Naive thymus-derived CD4-positive, alpha-beta T cell (primary cell): ENCODE measurements at places on chromosomes 11 and 22. TPM values are rescaled to one million over a fixed set of nuclear protein-coding genes. Genes with fewer than 3 reads are reported as not detected.

Gene CDCA5
- total RNA-seq: 0.56 TPM

Gene RPS3
- total RNA-seq: 5,170 TPM

Gene YPEL4
- 4.3 TPM for total RNA-seq

Gene OR2AG1
- total RNA-seq: not detected in 2 replicates

Gene PPFIBP2
- total RNA-seq: 5.7 and 6.5 TPM in 2 replicates

Gene CNGA4
- 0.32 TPM for total RNA-seq

Gene CD3G
- total RNA-seq: 197 TPM

GRCh38 chr11:34890089-34890488 lies 26.1 kb downstream of the APIP start:
- no peak overlapping the region for H3K27ac ChIP-seq
- no peak for DNase-seq
- H3K27me3 ChIP-seq: no peaks in the 10 kb centered on the region
- no peaks in the 10 kb centered on the region for H3K4me1 ChIP-seq

DNA sequence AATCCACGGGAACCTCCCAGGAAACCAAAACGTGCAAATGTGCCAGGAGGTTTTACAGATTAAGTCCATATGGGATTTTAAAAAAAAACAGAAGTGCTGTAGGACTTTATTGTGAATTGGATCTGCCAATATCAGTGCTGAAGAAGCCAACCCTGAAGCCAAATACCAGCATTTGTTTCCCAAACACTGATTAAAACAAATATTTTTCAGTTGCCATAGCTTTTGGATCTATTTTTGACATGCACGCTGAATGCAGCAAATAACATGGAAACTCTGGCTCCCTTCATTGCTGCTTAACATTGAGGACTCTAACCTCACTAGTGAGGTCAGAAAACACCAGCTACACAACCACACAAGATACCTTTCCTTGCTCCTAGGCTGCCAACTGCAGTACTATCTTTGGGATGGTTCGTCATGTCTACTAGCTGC lies 28.4 kb upstream of the SIK2 start:
- H3K27me3 ChIP-seq: no peaks in the 10 kb centered on the region
- DNase-seq: no peak
- H3K4me1 ChIP-seq: no peaks in the 10 kb centered on the region
- H3K4me3 ChIP-seq: no peak overlapping the region
- H3K36me3 ChIP-seq: no peaks in the 10 kb centered on the region

- no peak for DNase-seq
- no peak overlapping the region for H3K4me3 ChIP-seq
- no peaks in the 10 kb centered on the region for H3K36me3 ChIP-seq
- no peak overlapping the region for H3K27ac ChIP-seq
- H3K4me1 ChIP-seq: no peaks in the 10 kb centered on the region
These were observed 10.1 kb downstream of the C11orf91 start for GRCh38 chr11:33690290-33691065.

- H3K27me3 ChIP-seq: no peaks in the 10 kb centered on the region
- H3K4me3 ChIP-seq: peak overlapping the region; percentile 79
- no peaks in the 10 kb centered on the region for H3K36me3 ChIP-seq
These were observed 1.4 kb downstream of the HDHD5 start for GRCh38 chr22:17157714-17158113.

DNA sequence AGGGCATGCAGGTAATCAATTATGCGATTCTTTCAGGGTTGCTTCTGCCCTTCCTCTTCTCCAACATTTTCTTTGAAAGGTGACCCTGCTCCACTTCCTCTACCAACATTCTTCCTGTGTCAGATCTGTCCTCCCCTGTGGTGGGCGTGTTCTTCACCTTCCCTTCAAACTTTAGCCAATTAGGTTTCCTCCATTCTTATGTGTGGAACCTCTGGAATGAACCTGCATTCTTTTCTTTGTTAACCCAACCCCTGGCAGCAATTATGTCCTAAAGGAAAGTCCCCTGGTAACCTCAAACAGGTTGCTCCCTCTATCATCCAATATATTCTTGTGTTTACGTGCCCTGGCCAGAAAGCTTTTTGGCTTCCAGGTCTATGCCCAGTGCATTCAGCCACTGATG lies 22.4 kb downstream of the KIRREL3 start:
- H3K27ac ChIP-seq: no peak overlapping the region
- no peaks in the 10 kb centered on the region for H3K4me1 ChIP-seq
- no peaks in the 10 kb centered on the region for H3K27me3 ChIP-seq
- no peak overlapping the region for H3K4me3 ChIP-seq

- H3K27me3 ChIP-seq: no peaks in the 10 kb centered on the region
- no peaks in the 10 kb centered on the region for H3K4me1 ChIP-seq
These were observed 9.5 kb downstream of the APOBEC3A start for GRCh38 chr22:38966942-38967341.

- H3K36me3 ChIP-seq: no peaks in the 10 kb centered on the region
- no peaks in the 10 kb centered on the region for H3K27me3 ChIP-seq
- DNase-seq: no peak
- no peaks in the 10 kb centered on the region for H3K4me1 ChIP-seq
- H3K27ac ChIP-seq: no peak overlapping the region
These were observed 82.3 kb downstream of the C11orf91 start for GRCh38 chr11:33618351-33618710.

GRCh38 chr22:32218470-32218869 lies 13.6 kb upstream of the RFPL2 start:
- no peaks in the 10 kb centered on the region for H3K36me3 ChIP-seq
- H3K4me1 ChIP-seq: no peaks in the 10 kb centered on the region
- no peak overlapping the region for H3K27ac ChIP-seq
- no peak overlapping the region for H3K4me3 ChIP-seq
- no peak for DNase-seq

- no peak for DNase-seq
- H3K27me3 ChIP-seq: no peaks in the 10 kb centered on the region
- H3K4me3 ChIP-seq: no peak overlapping the region
- H3K27ac ChIP-seq: no peak overlapping the region
These were observed 37.3 kb upstream of the ARL14EP start for GRCh38 chr11:30285416-30286121.

DNA sequence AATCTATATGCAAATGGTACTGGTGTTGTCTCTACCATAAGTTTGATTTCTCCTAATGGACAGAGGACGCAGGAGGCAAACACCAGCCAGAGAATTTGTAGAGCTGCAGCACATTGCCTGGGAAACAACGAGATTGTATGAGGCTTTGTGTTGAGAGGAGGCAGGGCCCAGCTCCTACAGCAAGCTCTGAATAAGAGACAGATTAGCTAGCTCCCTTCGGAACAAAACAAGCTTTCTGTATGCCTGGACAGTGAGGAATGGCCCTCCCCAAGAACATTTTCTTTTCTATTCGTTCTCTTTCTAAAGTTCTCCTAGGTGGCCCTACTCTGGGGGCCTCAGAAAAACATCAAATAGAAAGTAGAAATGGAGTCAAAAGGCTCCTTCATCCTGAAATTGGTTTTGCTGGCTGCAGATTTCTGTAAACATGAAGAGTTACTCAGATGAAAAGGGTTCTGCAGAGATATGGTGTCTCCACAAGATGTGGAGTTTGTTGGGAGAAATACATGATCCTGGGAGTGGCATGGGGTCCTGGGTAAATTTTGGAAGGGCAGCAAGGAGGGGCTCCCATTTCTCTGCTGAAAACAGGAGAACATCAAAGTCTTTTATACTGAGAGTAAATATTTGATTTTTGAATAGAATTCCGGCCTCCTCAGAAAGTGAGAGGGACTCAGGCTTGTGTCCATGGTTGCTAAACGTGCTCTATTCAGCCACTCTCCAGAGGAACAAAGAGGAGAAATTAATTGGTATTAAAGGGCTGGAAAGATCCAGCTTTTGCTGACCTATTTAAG lies 6.8 kb upstream of the HEPACAM start:
- no peak overlapping the region for H3K4me3 ChIP-seq
- no peaks in the 10 kb centered on the region for H3K27me3 ChIP-seq
- H3K36me3 ChIP-seq: no peaks in the 10 kb centered on the region
- H3K4me1 ChIP-seq: peaks cover 20% of the 10 kb centered on the region
- H3K27ac ChIP-seq: no peak overlapping the region
- DNase-seq: no peak

DNA sequence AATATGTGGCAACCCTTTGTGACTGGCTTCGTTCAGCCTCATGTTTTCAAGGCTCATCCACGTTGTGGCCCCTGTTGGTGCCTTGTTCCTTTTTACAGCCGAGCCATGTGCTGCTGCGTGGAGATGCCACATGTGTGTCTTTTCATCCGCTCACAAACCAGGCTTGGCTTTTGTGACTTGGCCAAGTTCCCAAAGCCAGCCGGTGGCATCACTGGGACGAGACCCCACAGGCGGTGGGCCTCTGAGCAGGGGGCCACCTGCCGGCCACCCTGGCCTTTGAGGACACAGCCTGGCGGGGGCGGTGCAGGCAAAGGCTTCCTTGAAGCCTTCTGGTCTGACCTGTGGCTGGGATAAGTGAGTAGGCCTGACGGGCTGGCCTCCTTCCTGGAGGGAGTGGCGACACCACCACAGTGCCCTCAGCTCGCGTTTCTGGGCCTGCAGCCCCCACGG lies 10.5 kb downstream of the GRK2 start:
- H3K4me3 ChIP-seq: peak overlapping the region; percentile 90
- peaks cover 93% of the 10 kb centered on the region for H3K4me1 ChIP-seq
- no peaks in the 10 kb centered on the region for H3K27me3 ChIP-seq

GRCh38 chr22:41821471-41822316 lies 11.2 kb upstream of the SREBF2 start:
- DNase-seq: no peak
- H3K4me1 ChIP-seq: no peaks in the 10 kb centered on the region
- H3K36me3 ChIP-seq: no peaks in the 10 kb centered on the region
- H3K4me3 ChIP-seq: no peak overlapping the region

- H3K27ac ChIP-seq: no peak overlapping the region
- H3K27me3 ChIP-seq: no peaks in the 10 kb centered on the region
- H3K4me3 ChIP-seq: no peak overlapping the region
- peaks cover 11% of the 10 kb centered on the region for H3K4me1 ChIP-seq
- no peaks in the 10 kb centered on the region for H3K36me3 ChIP-seq
These were observed 109.8 kb downstream of the GGTLC2 start for GRCh38 chr22:22754268-22754657.

- no peak overlapping the region for H3K4me3 ChIP-seq
- no peak for DNase-seq
- H3K27ac ChIP-seq: no peak overlapping the region
These were observed 53.9 kb upstream of the SHISAL1 start for GRCh38 chr22:44366372-44367300.

- peaks cover 12% of the 10 kb centered on the region for H3K36me3 ChIP-seq
- H3K4me3 ChIP-seq: peak overlapping the region; percentile 91
- peak overlapping the region; percentile 96 for H3K27ac ChIP-seq
- peak; percentile 32 for DNase-seq
- peaks cover 5% of the 10 kb centered on the region for H3K4me1 ChIP-seq
These were observed 1.5 kb downstream of the CHEK1 start for GRCh38 chr11:125626288-125626950.

DNA sequence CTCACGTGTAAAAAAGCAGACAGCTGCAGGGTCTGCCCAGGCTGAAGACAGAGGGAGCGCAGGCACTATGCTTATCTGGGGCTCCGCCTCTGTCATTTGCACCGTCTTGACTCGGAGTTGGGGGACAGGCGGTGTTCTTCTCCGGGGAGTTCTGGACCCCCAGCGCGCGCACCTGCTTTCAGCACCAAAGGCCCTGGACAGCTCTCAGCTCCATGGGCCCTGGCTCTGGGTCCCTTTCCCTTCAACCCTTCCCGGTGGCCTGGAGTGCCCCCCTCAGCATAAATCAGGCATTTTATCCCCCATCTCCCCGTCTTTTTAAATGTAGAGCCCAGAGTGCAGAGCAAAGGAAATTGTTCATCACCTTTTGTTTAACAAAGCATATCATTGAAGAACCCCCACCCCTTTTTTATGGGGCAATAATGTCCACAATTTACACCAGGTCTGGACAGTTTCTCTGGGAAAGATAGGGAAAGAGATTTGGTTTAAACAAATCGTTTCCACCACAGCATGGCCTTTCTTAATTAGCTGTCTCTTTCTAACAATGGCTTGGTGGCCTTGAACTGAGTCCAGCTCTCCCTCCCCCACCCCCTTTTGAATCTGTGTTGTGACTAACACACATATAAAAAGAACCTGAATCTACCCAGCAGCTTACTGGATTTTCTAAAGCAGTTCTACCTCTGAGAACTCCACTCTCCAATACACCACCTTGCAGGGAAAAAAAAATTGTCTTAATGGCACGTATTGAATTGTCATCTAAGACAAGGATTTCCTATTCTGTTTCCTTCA lies 1.7 kb downstream of the SEZ6L start:
- DNase-seq: no peak
- no peak overlapping the region for H3K4me3 ChIP-seq
- no peak overlapping the region for H3K27ac ChIP-seq
- no peaks in the 10 kb centered on the region for H3K36me3 ChIP-seq
- H3K27me3 ChIP-seq: peaks cover 3% of the 10 kb centered on the region

DNA sequence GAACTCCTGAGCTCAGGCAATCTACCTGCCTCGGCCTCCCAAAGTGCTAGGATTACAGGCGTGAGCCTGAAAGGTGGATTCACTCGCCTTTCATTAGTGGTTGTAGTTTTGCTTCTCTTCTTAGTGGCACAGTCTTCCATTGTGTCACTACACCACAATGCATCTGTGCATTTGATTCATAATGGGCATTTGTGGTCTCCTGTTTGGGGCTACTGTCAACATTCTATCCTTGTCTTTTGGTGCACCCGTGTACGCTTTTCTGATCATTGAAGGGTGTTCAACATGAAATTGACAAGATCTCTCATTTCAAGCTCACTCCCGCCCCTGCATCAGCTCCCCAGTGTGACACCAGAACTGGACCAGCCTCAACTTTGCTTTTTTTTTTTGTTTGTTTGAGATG lies 2.0 kb upstream of the SYT12 start:
- DNase-seq: no peak
- H3K27me3 ChIP-seq: peaks cover 9% of the 10 kb centered on the region
- no peak overlapping the region for H3K4me3 ChIP-seq
- H3K36me3 ChIP-seq: no peaks in the 10 kb centered on the region
- no peak overlapping the region for H3K27ac ChIP-seq

DNA sequence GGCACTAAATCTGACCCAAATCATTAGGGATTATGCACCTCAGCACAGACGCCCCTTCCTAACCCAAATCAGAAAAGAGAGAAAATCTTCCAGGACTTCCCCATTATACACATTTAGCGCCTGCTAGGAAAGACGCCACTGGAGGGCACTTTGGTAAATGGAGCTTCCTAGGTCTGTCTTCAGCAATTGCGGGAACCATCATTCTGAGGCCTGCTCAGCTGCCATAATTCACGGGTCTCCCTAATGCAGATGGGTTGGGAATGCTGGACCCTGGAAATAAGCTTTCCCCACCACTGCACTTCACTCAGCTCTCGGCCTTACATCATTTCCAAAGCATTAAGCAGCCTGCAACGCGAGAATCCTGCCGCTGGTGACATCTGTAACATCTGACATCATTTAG lies 86.2 kb upstream of the OPCML start:
- H3K4me1 ChIP-seq: no peaks in the 10 kb centered on the region
- H3K4me3 ChIP-seq: no peak overlapping the region
- H3K27ac ChIP-seq: no peak overlapping the region
- no peaks in the 10 kb centered on the region for H3K27me3 ChIP-seq
